ENCODE measurements at places on chromosomes 11 and 22.

DNA sequence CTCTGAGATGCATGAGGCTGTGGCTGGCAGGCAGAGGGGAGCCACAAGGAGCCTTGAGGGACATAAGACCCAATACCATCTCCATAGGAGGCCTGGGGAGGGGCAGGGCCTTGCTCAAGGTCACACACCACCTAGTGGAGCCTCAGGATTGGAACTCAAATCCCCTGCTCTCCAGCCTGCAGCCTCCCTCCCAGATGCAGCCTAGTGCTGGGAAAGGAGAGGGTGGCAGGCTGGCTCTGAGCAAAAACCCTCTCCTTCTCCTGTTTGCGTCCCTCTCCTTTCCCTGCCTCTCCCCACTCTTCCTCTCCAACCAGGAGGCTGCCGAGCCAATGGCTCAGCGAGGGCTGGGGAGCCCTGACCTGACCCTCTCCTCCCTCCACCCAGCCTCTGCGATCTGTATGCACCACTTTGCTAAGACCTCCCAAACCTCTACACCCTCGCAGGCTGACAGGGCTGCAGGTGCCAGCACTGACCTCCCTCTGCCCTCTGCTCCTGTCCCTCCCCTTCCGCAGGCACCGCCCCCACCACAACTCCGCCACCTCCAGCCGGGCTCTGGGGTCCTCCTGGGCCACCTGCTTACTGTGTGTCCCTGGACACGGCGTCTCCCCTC, 14.7 kb downstream of the IGLL1 start:
- DNase-seq: no peak

DNA sequence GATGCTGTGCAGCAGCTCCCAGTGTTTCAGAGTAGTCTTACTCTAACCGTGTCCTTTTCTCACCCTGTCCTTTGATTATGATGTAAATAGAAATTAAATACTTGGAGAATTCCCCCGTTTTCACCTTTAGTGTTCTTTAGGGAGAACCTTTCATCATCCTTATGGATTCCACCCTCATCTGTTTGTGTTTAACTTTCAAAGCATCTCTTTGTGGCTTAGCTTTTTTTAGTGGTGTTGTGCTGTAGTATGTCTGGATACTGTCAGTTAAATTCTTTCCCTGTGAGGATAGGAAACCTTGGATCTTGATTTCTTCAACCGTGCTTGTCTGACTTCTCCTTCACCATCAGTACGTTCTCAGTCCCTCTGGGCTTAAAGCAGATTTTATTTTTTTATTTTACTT, 48.5 kb downstream of the PPP6R3 start:
- DNase-seq: no peak

DNA sequence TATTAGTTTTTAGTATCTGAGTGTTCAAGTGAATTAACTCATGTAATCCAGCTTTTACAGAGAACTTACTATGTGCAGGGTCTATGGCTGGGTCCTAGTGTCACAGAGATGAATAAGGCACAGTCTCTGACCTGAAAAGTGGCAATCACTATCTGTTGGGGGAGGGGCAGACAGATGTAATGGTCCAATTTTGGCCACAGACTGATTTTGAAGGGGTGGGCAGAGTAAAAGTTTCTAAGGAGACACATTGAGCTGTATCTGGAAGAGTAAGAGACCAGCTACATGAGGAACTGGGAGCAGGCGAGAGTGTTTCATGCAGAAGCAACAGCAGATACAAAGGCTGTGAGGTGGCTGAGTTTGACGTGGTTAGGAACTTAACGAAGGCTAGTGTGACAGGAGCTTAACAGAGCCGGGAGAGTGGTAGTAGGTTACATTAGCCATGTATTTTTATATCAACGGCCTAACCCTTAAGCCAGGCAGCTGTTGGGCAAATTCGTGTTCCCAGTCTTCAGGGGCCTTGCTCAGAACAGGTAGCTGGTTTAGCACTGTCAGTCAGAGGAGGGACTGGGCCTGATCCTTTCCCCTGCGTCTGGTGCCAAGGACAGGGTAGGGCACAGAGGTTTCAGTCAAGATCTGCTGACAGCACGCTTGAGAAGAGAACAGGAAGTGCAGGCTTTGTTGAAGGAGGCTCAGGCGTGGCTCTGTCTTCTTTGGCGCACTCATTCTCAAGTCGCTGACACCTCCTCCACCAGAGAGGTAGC, 1.4 kb upstream of the STIM1 start:
- DNase-seq: no peak

GRCh38 chr22:35915477-35916013, 113.1 kb downstream of the RBFOX2 start:
- no peak for DNase-seq

- no peak for DNase-seq
Observed at GRCh38 chr11:102685754-102686153, 19.8 kb downstream of the MMP27 start.

- no peak for DNase-seq
Observed at GRCh38 chr11:60130496-60130895, 42.0 kb downstream of the MS4A2 start.

- DNase-seq: no peak
Observed at GRCh38 chr22:38843201-38843656, 599 bp downstream of the NPTXR start.
